Activated CD4-positive, alpha-beta T cell treated with anti-CD3 and anti-CD28 coated beads, Interleukin-2, amount 10 ng/mL, durations not matched to agents 24 days and 14 days (primary cell): ENCODE measurements at places on chromosomes 16 and 17. TPM values are rescaled to one million over a fixed set of nuclear protein-coding genes. Genes with fewer than 3 reads are reported as not detected.
A peak's percentile ranks its signal among the peaks of the same experiment; 100 is the strongest.

GRCh38 chr17:66661411-66662256 lies 173.3 kb upstream of the CACNG5 start:
- DNase-seq = no peak

FBXO39 gene
- 0.26 and 0.36 TPM in 2 replicates for total RNA-seq

DNA sequence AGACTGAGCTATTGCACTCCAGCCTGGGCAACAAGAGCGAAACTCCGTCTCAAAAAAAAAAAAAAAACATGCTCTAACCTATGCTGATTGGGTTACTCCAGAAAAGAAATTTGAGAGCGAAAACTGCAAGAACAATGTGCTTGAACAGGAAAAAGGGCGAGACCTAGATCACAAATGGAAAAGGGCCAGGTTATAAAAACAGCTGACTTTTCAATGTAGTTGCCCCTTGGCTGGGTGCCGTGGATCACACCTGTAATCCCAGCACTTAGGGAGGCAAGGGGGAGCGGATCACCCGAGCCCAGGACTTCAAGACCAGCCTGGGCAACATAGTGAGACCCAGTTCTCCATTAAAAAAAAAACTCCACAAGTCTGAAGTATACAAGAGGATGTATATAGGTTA lies 48.8 kb downstream of the MRM3 start:
- DNase-seq = no peak

- peak; percentile 98 for DNase-seq
These were observed at the start of gene SLFN5 for GRCh38 chr17:35242805-35243560. SLFN5 (plus strand) TSS chr17:35243072; CDS start chr17:35258691, 15,619 bp downstream.

DNA sequence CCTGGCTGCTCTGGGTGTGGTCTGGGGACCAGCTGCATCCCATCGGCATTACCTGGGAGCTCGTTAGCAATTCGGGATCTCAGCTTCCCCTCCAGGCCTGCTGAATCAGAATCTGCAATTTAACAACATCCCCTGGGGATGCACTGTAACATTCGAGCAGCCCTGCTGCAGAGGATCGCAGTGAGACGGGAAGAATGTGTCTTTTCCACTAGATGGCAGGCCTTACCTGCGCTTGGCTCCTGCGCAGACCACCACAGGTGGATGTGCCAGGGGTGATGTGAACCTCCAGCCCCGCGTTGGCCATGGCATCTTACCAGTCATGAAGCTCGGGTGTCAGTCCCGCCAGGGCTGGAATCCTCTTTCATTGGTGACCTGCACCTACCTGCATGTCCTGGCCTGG lies 209.9 kb downstream of the PRKCB start:
- no peak for DNase-seq

CHP2 gene
- not detected in 2 replicates for total RNA-seq
